ENCODE measurements at places on chromosomes 16 and 17.

DNA sequence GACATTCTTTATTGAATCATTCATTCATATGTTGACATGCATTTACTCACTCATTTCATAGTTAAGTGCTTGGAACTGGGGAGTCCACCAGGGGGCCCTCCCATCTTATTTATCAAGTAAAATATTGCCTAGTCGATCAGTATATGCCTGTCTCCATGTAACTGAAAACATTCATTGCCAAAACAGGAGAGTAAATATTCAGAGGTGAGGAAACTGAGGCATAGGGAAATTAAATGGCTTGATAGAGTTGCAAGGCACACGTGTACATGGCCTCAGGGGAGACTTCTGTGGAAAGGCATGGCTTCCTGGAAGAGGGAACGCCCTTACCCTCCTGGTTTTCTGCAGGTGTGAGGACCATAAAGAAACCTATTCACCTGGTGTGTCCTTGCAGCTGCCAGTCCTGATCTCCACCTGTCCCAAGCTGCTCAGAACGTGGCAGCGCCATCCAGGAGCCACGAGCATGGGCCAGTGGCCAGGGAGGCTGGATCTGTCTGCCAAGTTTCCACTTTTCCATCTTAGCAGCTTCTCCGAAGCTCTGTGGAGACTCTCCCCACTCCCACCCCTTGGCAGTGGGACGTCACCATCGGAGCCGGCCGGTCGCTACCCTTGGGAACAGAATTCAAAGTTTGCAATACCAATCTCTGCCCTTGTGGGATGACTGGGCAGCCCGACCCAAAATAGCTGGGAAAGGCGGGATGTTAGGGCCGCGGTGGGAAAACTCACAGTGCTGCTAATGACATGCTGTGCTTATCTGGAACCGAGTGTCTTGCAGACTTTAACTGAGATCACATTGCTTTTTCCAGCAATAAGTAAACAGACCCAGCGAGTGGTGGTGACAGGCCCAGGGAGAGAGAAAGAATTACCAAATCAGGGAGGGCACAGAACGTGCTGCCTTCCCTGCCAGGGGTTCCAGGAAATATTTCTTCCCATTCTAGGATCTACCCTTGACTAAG, 4.1 kb upstream of the C1QTNF1 start:
- peak; percentile 43 for DNase-seq

DNA sequence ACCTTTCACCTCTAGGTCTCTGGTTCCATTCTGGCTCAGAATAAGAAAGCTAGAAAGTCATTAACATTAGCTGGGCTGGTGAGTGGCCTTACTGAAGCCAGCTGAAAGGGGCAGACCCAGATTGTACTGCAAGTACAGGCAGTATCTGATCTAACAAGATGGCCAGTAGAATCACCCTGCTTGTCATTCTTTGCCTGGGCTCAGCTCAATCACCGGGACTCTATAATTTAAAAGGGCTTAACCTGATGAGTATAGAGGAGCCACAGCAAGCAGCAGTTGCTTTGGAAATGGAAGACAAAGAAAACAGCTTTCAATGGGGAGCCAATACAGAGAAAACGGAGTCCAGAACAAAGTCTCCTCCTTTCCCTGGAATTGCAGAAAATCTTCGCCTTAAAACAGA, 13.6 kb downstream of the CDH8 start:
- no peak for DNase-seq

- DNase-seq: no peak
Observed at GRCh38 chr17:62906881-62907280, 59.2 kb upstream of the TANC2 start.

GRCh38 chr17:39191750-39192510, 5.5 kb downstream of the CACNB1 start:
- no peak for DNase-seq

GRCh38 chr16:85418978-85419491, 194.1 kb upstream of the GSE1 start:
- no peak for DNase-seq

DNA sequence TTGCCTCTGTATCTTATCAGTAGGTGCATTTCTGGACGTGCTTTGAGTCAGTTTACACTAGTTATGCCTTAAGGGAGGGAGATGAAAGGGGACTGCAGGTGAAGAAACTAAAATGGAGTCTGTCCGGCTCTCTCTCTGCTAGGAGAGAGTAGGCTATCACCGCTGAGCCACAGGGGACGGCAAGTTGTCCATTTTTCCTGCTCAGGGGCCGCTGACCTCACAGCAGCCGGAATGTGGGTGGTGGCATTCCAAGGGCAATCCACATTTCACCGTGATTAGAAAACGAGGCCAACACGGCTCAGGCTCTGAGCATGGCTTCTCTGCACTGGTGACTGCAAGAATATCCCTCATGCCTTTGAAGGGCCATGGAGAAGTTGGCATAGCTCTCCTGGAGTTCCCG, 19.0 kb upstream of the KLHDC4 start:
- no peak for DNase-seq

DNA sequence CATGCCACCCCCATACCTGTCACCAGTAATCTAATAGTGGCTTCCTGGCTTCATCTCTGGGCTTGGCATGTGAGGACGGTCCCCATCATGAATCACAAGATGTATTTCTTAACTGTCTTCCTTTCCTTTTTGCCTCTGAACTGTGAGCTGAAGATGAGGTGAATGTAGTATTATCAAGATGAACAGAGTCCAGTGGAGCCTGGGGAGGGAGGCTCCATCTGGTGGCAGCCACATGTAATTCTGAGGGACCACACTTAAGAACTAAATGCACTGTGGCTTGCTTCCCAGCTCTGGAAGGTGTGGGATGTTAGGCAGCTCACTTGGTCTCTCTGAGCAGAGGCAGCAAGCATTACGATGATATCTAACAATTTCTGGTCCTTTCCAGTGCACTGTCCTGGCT, 354.9 kb upstream of the ASIC2 start:
- no peak for DNase-seq

GRCh38 chr17:78526231-78527025, 50.8 kb downstream of the DNAH17 start:
- DNase-seq: no peak

GRCh38 chr17:45971698-45972141, 27.3 kb upstream of the STH start:
- no peak for DNase-seq

GRCh38 chr16:55372792-55373488, 48.9 kb downstream of the IRX6 start:
- DNase-seq: no peak

DNA sequence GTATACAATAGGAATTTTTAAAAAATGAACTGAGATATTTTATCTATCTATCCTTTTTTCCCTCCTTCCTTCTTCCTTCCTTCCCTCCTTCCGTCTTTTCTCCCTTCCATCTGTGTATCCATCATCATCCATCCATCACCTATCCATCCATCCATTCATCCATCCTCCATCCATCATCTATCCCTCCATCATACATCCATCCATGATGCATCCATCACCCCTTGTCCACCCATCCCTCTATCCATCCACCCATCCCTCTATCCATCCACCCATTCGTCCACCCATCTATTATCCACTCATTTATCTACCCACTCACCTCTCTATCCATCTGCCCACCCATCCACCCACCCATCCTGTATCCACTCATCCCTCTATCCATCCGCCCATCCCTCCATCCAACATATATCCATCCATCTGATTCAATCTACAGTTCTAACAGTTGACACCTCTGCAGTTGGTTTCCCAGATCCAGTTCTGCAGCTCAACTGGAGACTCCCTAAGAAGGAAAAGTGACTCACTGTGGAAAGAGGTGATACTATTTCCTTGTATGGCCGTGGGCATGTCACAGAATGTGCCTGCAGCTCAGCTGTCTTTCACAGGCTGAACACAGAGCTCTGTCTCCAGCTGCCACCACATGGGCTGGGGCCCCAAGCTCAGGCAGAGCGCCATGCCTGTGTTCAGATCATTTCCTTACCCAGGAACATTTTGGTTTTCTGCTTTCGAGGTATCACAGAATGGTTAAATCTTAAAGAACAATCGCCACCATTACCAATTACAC, 130.8 kb downstream of the XYLT1 start:
- no peak for DNase-seq

DNA sequence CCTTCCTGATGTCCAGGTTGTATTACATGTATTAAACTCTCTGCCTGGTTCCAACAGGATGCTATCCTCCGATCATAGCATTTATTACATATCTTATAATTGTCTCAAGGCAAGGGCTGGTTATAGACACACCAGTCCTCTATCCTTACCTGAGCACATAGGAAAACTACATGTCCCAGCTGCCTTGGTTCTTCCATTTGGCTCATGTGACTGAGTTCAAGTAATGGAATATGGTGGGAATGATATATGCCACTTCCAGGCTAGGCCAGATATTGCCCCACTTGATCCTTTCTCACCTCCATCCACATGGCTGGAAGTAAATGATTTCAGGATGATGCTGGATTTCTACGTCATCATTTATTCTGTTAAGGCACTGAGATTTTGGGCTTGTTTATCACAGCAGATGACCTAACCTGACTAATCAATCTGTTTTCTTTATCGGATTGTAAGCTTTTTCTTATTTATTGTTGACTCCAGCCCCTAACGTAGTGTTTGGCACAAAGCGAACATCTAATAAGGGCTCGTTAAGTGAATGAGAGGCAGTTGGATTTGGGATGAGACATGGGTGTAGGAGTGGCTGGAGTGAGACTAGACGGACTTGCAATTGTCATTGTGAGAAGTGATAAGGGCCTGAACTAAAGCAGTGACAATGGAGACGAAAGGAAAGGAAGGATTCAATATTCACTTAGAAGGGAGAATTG, 8.2 kb upstream of the SHISA9 start:
- DNase-seq: no peak

DNA sequence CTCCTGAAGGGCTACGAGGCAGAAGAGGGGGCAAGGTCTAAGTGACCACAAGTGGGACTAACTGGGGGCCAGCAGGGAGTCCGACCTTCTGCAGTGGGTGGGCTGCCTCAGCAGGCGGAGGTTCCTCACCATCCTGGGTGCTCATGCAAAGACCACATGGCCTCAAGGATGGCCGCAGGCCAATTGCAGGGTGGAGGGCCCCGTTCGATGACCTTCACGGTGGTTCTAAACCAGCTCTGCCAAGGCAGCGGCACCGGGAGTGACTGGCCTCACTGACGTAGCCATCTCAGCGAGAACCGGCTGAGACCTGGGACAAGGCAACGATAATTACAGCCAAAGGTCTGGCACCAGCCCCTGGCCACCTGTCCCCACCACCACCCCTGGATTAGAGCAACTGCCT, 5.7 kb downstream of the SMIM5 start:
- DNase-seq: no peak

- no peak for DNase-seq
Observed at GRCh38 chr16:60674241-60674640, 1362.0 kb downstream of the CDH8 start.

- DNase-seq: no peak
Observed at GRCh38 chr16:81531419-81531821, 86.8 kb downstream of the CMIP start.

DNA sequence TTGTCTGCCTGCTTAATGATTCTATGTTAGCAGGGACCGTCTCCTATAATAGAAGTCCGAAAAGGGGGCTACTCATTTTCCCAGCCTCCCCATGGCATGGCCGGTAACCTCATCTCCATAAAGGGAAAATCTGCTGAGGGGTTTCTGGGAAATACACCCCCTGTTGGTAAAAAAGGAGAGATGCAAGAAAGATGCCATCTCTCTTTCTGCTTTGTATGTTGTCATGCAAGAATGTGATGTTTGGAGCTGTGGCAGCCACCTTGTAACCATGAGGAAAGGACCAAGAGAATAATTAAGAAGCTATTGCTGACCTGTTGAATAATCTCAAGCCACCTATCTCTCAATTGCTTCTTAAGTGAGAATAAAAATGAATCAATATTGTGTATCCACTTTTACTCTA, 94.8 kb upstream of the XYLT1 start:
- no peak for DNase-seq

- DNase-seq: no peak
Observed at GRCh38 chr17:48631693-48632578, 5.8 kb upstream of the HOXB9 start.

DNA sequence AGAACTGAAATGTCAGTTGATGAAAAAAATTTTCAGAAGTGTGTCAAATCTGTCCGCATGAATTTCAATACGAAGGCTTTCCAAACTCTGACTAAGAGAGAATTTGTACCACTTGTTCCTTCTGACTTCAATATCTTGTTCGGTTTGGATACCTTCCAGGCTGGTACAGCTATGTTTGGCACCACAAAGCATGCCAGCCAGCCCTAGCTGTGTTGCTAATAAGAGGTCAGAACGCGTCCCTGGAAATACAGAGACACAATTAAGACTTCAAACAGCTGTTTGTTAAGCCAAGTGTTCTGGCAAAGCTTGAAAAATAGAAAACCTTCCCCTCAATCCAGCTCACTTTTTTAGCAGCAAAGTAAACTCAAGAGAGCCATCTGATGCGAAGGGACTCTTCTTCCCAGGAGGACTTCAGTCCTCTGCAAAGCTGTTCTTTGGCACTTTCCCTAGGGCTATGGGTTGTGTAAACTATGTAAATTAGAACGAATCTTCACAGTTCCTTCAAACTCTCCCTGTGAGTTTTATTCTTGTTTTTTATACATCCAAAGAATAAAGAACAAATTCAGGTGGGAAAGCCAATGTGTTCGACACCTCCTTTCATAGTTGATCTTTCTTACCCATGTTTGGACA, 35.1 kb downstream of the GRB2 start:
- DNase-seq: no peak

DNA sequence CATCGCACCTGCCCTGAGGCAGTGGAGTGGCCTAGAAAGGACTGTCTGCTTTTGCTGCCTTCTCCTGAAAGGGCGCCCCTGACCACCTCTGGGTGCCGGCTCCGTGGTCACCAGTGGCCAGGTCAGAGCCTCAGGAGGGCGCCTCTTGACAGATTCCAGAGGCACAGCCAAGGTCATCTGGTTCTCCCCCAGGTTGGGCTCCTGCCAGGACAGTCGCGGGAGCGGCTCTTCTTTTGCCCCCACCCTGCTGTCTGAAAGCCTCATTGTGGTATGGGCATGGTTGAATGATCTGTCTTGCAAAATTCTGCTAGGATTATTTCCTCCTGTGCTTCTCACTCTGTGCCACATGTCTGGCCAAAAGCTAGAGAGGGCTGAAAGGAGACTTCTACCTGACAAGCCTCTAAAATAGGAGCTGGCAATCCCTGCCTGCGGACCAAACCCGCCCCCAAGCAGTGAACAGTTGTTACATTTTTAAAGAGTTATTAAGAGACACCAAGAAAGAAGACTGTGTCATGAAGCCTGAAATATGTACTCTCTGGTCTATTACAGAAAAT, 82.8 kb downstream of the SNX29 start:
- DNase-seq: no peak

GRCh38 chr16:10868596-10869469, 8.2 kb upstream of the CIITA start:
- no peak for DNase-seq

- DNase-seq: no peak
Observed at GRCh38 chr17:66240630-66241029, 11.4 kb upstream of the APOH start.

DNA sequence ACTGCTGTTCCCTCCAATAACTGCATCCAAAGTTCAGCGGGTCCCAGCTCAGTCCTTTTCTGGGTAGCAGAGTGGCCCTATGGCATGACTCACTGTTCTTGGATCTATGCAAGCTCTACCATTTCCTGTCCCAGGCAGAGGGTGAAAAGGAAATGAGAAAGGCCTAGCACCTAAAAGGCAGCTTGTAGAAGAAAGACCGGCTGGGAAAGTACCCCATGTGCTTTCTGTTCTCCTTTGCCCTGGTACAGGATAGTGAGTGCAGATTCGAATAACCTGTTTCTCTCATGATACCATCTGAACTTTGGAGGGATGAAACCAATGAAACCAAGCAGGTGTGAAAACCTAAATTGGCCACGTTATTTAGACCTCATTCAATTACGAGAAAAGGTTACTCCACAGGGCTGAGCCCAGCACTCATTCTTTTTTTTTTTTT, 12.7 kb upstream of the HASPIN start:
- peak; percentile 35 for DNase-seq

GRCh38 chr16:86231996-86232350, 278.4 kb upstream of the FOXF1 start:
- DNase-seq: no peak

Data from pulmonary artery endothelial cell (primary cell).